Stimulated activated CD8-positive, alpha-beta memory T cell treated with anti-CD3 and anti-CD28 coated beads, Interleukin-15, amount 100 ng/mL, for 24 hours (primary cell): ENCODE measurements at places on chromosomes 4 and X.

GRCh38 chr4:133096972-133097371 is 52.1 kb upstream of the PCDH10 start:
- DNase-seq, result no peak

DNA sequence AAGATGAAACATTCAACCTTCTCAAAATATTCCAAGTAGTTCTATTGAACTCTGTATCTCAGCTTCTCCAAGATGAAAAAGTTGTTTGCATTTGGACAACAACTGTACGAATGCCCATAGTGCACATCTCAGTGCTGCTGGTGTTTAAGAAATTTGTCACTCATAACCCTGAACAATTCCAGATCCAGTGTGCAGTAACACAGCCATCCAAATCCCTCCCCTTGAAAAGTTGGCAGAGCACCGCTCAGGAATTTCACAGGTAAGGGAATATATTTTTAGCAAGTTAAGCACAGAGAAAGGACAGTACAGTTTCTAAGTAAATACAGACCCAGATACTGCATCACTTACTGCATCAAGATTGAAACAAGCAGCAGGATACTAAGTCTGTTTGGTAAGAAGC is 104.7 kb downstream of the CNOT6L start:
- DNase-seq, result no peak

- DNase-seq, result no peak
These were observed 104.4 kb upstream of the MAP9 start for GRCh38 chr4:155481150-155481549.

- DNase-seq, result no peak
These were observed 6.8 kb upstream of the TCEANC start for GRCh38 chrX:13646154-13646549.

DNA sequence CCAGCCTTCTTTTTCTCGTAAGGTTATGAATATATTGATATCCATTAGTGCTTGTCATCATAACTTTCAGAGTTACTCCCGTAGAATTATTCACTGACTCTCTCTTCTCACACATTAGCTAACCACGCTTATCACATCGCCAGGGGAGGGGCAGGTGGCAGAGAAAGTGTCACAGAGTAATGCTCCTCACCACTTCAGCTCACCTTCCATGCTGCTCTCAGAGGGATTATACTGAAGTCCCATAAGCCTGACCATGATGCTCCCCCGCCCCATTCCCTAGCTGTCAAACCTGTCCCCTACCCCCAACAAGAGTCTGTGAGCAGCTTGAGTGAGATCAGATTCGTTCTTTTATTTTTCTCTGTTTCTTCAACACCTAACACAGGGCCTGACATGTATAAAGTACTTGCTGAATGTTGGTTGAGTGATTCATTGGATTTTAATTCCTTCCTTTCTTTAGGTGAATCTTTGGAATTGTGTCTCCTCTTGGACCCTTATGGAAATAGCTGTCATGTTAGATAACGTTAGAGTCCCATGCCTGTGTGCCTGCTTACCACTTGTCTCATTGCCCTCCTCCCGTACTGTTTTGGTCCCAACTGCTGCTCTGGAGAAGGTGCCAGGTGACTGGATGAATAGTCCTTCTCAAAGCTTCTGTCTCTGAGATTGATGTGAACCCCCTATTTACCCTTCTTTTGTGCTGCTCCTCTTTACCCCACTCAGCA is 55.1 kb downstream of the RS1 start:
- DNase-seq, result no peak

DNA sequence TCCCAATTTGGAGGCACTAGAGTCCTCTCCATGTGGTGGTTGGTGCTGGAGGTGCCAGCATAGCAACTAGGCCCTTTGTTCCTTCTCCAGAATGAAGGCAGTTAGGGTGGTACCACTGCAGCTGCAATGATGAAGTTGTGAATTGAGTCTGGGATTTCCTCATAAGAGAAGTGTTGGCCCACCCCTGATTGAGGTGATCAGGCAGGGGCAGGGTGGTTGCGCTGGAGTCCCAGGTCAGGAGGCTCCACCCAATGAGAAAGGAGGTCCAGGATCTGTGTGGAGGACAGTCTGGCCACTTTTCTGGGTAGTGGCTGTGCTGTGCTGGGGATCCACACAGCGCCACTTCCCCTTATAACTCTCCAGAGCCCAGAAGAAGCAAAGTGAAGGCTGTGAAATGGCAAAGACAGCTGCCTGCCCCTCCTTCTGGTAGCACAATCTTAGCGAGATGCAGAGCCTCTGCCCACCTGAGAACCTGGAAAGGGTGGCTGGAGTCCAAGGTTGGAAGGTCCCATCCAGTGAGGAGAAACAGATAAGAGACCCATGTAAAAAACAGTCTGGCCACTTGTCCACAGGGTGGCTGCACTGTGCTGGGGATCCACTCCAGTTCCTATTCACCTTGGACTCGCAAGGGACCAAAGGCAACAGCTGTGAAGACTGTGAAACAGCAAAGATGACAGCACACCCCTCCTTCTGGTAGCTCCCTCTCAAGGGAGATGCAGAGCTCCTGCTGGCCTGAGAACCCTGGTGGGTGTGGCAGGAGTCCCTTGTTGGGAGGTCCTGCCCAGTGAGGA is 124.6 kb downstream of the RRAGB start:
- no peak for DNase-seq

DNA sequence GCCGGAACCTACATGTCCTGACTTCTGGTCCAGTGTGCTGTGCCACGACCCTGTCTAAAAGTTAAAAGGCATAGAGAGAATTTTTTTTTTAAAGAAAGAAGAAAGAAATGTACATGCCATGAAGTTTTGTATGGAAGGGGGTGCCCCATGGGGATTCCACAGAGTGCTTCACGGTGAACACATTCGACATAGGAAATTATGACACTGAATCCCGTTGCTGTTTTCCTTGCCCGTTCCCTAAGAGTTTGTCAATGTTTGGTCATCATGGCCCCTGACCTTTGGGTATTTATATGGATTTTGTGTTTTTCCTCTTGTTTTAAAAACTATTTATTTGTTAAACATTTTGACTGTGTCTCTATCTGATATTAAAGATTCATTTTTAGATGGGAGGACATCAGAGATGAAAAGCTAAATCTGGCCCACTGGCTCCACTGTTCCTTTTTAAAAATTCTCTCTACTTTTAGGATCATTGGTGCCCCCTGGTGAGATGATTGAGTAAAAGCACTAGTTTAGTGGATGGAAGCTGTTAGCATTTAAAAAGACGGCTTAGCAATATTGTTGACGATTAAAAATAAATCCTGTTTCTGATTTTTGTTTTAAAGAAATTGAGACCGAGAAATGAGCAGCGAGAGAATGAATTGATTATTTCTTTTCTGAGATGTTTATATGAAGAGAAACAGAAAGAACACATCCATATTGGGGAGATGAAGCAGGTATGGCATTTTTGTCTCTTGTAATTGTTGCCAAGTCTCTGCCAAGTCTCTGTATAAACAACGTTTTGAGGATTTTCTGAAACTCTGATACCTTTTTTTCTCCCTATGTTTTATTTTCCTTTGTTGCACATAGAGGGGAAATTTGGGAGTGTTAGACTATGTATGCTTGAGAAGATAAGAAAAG is 75.0 kb downstream of the PTTG2 start:
- DNase-seq, result no peak

DNA sequence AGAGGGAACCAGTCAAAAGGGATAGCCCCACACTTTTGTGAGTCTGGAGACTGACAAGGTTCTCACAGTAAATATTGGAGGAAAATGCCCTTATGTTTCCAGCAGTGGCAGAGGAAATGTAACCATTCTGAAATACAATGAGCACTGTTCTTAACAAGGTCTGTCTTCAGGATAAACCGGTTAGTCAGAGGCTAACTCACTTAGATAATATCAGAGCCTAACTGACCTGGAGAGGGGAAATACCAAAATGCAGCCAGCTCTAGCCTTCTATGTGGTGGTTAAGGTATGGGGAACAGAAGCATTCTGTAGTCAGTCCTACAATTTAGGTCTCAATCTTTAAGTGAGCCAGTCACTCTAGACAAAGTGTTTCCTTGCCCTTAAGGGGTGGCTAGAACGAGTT is 70.8 kb downstream of the TBCK start:
- no peak for DNase-seq

- no peak for DNase-seq
These were observed 22.8 kb downstream of the GPAT3 start for GRCh38 chr4:83558680-83559079.

- no peak for DNase-seq
These were observed 56.4 kb downstream of the USP38 start for GRCh38 chr4:143240939-143241679.

DNA sequence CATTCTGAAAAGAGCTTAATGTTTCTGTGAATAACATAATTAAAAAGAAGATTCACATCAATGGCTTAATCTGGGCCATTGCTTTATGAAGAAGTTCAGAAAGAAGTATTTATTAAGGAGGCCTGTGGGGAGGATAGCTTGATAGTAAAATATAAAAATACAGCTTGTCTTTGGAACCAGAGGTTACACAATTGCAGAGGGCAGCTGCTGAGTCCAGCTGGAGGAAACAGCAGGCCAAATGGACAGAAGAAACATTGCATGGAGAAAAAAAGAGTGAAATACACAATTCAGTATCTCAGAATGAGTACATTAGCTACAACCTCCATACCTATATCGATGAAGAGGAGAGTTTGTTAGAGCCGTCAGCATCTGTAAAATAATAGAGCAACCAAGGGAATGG is 148.0 kb upstream of the NPY2R start:
- no peak for DNase-seq

GRCh38 chr4:31081366-31081765 is 361.2 kb downstream of the PCDH7 start:
- no peak for DNase-seq

- no peak for DNase-seq
These were observed 18.6 kb downstream of the NSG1 start for GRCh38 chr4:4405358-4405962.

DNA sequence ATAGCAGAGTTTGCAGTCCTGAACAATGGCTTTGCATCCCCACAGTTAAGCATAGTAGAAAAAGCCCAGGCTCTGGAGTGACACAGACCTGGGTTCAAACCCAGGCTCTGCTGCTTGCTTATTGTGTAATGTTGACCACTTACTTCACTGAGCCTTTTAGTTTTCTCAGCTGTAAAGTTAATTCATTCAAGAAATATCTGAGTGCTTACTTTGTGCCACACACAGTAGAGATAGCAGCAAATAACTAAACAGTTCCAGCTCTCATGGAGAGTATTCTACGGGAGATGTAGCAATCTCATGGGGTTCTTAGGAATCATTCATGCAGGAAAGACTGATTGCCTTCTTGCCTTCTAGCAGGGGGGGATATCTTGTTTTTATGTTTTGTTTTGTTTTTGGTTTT is 63.2 kb downstream of the SLC9A6 start:
- no peak for DNase-seq

GRCh38 chr4:69689599-69689998 is 36.6 kb upstream of the UGT2A1 start:
- DNase-seq, result no peak

DNA sequence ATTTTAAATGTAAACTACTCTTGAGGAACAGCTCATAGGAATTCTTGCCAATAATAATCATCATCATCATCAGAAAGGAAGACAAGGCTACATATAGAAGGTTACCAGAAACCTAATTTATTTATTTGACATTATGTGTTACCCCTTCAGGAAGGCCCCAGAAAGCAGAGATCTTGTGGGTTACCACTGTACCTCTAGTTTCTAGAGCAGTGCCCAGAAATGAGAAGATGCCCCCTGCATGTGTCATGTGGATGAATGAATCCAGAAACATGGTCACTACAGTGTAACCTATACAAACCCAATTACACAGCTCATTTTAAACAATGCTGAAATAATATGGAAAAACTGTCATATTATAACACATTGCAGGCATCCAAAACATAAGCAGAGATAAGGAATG is 70.4 kb downstream of the ARAP2 start:
- DNase-seq, result no peak

DNA sequence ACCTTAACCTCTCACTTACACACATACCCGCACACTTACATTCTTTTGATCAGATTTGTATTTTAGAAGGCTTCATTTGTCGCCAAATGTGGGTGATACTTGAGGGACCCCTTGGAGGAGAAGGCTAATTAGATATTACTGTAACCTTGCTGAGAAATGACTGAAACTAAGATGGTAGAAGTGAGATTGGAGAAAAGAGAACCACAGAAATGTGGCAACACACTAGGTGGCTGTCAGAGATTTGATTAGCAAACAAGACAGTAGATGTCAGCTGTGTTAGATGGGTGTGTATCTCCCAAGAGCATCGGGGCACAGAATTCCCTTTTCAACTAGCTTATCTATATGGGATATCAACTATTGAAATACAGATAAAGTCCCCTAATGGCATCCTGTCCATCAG is 149.3 kb upstream of the FABP2 start:
- DNase-seq, result no peak

- DNase-seq, result no peak
These were observed 27.5 kb downstream of the PCYT1B start for GRCh38 chrX:24619647-24620046.

DNA sequence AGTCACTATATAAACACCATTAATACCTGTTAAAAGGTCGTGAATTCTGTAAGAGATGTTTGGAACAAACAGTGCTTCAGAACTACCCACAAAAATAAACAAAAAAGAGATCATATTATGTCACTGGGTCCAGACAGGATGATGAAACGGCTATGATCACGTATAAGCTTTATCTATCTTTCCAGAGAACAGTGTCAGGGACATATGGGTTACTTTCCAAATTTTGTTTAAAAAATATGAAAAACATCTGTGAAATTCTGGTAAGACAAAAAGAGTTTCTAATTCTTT is 90.0 kb downstream of the SORBS2 start:
- no peak for DNase-seq

GRCh38 chr4:36523182-36523581 is 241.8 kb downstream of the DTHD1 start:
- DNase-seq, result no peak

DNA sequence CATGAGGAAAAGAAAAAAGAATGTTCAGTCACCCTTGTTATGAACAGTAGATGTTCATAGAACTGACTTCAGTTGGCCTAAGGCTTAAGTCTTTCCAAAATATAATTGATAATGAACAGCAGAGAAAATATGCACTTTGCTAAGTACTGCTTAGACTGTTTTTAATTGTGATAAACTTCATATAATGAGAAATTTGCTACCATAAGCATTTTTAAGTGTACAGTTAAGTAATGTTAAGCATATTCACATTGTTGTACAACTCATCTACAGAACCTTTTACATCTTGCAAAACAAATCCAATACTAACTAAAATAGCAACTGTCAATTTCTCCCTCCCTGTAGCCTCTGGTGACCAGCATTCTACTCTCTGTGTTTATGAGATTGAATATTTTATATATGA is 792.2 kb upstream of the LCORL start:
- DNase-seq, result no peak
